ENCODE measurements at places on chromosomes 3 and 15. TPM values are rescaled to one million over a fixed set of nuclear protein-coding genes. Genes with fewer than 3 reads are reported as not detected.

DNA sequence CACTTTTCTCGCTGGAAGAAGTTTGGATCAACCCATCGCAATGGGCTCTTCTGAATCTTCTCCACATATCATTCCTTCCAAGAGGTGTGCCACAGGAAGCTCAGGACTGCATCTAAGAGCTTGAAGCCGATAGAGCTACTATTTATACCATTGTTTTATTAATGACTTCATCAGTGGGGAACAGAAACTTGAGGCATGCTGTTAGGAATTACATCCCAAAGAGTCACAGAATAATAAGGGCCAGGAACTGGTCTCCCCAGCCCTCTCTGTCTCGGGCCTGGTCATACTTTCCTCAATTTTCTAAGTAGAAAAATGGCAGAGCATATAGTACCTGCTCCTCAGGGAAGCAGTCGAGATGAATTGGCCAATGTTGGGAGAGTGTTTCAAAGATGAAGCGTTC is 16.9 kb upstream of the C15orf61 start:
- DNase-seq: no peak

The EPHA6 gene
- polyA plus RNA-seq: 1.1 TPM

DNA sequence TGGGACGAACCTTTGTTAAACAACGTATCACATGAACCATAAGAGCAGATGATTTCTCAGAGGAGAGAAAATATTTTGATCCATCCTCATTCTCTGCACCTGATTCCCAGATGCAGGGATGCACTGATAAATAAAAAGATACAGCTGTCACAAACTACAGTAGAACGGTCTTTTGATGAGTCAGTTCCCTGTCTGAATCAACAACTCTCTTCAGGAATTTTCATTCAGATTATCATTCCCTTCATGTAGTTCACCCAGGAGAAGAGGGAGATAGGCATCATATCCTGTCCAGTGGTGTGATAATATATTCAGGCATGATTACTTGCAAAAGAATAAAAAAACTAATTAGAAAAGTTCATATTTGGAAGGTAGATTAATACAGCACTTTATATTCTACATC is 521.5 kb downstream of the PYDC2 start:
- DNase-seq: no peak

The CHRNA7 gene
- 33.2 TPM for polyA plus RNA-seq

- no peak for DNase-seq
Observed at GRCh38 chr3:122977746-122978466, 49.7 kb downstream of the SEMA5B start.

DNA sequence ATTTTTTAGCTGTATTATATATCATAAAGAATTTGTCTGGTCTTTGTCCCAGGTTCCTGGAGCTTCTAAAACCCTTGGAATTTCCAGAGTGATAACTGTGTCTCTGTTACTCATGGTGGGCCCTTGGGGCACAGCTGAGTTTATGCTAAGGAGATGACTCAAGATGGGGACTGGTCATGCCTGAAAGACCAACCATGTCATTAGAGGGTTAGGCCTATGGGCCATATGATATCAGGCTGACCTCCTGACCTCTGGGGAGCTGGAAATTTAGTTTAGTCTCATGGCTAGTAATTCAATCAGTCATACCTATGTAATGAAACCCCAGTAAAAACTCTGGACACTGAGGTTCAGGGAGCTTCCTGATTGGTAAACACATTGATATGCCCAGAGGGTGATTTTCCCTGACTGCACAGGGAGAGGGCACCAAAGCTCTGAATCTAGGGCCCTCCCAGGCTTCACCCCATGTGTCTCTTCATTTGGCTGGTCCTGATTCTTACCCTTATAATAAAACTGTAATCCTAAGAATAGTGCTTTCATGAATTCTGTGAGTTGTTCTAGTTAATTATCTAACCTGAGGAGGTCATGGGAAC is 69.6 kb downstream of the EEFSEC start:
- no peak for DNase-seq

The MAN2C1 gene
- polyA plus RNA-seq: 278 TPM

DNA sequence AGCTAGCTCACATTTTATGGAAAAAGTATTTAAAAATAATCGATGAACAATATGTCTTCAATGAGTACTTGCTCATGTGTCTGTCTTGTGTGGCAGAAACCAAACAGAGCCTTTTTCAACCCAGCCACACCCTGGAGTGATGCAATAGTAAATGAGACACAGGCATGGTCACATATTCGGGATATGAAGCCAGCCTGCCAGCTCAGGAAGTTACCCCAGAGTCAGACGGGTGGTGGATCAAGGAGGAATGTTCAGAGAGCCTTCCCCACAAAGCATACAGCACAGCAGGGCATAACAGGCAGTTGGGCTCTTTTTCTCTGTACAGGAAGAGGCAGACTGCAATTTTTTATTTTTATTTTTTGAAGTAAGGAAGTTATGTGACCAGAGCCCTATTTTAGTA is 27.3 kb downstream of the LARP6 start:
- DNase-seq: no peak

DNA sequence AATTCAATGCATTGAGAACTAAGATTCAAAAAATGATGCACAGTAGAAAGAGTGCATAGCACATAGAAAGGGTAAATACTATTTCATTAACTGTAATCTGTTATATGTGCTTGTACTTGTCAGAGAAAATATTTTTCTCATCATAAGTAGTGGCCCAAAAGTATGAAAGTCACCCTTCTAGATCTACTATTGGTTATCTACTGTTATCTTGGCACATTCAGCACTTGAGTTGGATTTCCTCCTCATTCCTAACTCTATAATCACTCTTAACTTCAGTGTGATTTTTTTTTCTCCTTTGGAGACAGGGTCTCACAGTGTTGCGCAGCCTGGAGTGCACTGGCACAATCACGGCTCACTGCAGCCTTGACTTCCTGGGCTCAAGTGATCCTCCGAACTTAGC is 194.4 kb downstream of the PCCB start:
- DNase-seq: no peak

The LSMEM2 gene
- polyA plus RNA-seq: 0.25 TPM

- no peak for DNase-seq
Observed at GRCh38 chr15:69498987-69499386, 46.4 kb downstream of the RPLP1 start.

GRCh38 chr3:142087676-142088075 is 61.7 kb downstream of the TFDP2 start:
- DNase-seq: no peak
